ENCODE measurements at places on chromosomes 2 and 18.

DNA sequence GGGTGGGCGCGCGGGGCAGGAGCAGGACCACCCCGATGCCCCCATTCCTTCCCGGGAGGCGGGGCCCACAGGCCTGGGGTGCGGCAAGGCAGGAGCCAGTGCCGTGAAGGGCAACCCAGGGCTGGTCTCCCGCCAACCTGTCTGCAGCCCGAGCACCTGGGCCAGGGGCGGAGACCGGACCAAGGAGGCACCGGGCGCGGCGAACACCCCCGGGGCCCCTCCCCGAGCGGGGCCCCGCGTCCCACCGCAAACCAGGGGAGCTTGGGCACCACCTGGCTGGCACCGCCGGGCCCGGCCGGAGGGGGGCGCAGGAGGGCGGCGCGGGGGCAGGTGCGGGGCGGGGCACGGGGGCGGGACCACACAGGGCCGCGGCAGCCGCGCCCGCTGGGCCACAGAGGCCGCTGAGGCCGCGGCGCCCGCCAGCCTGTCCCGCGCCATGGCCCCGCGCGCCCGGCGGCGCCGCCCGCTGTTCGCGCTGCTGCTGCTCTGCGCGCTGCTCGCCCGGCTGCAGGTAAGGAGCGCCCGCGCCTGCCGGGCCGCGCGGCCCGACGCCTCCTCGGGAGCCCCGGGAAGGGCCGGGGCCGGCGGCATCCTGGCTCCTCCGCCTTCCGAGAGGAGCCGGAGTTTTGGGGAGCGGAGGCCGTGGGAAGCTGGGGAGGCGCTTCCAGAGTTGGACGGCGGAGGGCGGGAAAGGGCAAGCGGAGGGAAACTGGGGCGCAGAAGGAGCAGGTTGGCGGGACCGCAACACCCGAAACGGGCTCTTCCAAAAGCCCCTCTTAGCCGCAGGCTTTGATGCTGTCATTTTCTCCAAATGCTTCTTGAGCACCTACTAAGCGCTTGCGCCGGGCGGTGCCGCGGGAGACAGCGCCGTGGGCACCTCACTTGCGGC lies at the start of gene TNFRSF11A:
TSS of gene TNFRSF11A (plus strand) at position 394 of the 889 bp plus-strand sequence. CDS start at position 437, 43 bp downstream.
- DNase-seq, result peak; percentile 57

GRCh38 chr2:222297600-222297935 lies 1.2 kb downstream of the PAX3 start:
- no peak for DNase-seq

DNA sequence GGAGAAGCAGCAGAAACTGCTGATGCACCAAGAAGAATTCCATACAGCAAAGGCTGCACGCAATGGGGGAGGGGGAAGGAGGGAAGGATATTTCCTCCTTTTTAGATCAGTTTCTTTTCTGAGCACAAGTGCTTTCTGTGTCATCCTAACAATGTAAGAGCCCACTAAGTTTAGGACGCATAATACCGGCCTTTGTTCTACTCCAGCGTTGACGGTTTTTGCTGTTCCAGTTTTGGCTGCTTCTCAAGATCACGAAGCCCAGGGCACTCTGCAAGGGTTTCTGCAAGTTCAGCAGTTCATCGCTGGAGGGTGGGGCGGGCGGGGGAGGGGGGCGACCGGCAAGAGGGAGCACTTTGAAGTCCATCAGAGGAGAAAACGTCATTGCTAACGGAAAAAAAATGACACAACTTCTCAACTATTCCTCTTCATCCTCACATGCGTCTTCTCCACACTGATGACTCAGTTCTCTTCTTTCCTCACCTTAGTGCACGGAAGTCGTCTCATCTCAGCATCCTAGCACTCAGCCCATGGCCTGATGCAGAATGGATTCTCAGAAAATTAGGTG lies 8.7 kb downstream of the FAM178B start:
- peak; percentile 69 for DNase-seq

GRCh38 chr2:26396734-26397298 lies 4.9 kb upstream of the DRC1 start:
- DNase-seq, result no peak

- no peak for DNase-seq
These were observed 543 bp downstream of the HADHB start for GRCh38 chr2:26245231-26245732.

DNA sequence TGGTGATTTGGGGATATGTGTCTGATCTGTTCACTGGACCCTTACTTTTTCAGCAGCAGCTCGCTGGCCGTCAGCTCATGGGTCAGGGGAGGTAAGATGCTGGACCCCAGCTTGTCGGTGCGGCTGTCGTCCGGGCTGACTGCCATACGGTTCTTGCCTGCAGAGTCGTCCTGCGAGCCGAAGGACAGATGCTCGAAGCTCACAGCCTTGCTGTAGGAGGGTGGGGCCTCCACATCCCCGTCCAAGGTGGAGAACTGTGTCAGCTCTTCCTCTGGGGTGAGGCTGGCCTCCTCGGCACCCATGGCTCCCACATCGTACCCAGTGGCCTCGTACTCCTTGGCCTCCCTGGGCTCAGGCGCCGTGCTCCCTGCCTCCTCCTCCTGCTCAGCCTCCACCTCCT lies 179.5 kb downstream of the NAPG start:
- DNase-seq, result no peak

DNA sequence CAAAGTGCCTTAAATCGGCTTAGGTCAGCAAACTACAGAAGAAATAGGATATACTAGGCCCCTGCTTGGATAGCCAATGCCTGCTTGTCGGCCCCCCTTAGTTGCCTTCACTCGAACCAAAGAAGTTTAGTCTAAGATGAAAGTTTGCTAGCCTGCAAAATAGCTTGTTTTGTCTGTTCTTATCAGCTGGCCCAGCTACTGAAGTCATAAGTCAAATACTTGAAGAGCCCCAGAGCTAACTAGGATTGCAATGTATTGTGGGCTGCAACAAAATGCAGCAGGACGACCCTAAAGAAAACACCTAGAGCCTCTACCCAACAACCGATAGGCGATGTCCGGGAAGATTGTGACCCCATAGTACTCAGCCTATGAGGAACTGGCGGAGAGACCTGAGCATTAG lies 183.5 kb upstream of the HS6ST1 start:
- DNase-seq, result no peak

DNA sequence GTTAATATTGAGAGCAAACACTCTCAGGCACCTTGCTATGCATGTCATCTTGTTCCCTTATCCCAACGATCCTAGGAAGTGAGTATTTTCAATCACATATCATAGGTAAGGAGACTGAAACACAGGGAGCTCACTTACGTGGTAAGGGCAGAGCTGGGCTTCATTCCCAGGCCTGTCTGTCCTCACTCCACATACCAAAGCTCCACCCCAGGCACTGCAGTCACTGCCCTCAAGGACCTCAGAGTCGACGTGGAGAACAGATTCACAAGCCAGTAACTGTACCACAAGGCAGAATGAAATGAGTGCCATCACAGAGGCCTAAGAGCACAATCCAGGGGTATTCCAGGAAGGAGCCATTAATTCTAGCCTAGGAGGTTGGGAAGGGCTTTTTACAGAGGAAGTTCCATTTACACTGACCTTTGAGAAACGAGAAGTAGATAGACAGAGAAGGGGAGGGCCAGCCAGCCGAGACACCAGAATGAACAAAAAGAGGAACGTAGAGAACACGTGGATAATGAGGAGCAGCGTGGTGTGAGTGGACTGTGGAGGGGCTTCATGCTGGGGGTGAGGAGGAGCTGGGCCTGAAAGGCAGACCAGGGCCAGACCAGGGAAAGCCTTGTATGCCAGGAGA lies 48.6 kb downstream of the KIAA2012 start:
- DNase-seq, result no peak

DNA sequence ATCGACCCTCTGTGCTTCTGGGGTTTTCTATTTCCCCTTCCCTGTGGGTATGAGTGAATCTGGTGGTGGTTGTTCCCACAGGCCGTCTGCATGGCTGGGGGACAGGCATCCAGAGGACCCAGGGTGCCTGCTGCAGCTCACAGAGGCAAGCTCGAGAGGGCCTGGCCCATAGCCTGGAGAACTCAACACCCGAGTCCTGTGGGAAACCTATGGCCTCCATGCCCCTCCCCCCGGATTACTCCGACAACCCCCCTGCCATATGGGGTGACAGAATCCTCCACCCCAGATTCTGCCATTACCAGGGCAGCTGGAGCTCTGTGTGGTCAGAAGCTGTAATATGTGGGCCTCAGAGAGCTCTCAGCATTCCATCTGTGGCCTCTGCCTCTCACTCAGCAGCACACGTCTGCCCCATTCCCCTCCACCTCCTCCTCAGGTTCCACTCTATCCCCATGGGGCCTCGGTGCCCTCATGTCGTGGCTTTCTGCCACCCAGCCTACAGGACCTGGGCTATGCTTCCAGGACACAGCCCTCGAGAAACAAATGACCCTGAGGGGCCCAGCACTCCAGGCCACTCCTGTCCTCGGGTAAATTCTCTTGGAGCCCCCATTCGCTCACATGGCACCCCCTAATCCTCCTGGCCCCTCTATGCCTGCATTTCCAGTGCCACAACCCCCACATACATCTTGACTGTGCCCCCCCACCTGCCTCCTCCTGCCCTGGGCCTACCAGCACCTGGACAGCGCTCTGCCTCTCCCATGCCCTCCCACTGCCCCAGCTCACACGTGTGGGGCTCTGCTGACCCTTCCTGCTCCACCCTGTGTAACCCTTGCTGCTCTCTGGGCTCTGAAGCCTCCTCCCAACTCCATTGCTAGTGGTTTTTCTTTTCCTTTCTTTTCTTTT lies 3.6 kb downstream of the MZT2A start:
- no peak for DNase-seq

GRCh38 chr18:58323866-58324762 lies 280.1 kb downstream of the NEDD4L start:
- no peak for DNase-seq

- no peak for DNase-seq
These were observed 61.8 kb downstream of the TBC1D8 start for GRCh38 chr2:101089419-101089818.

GRCh38 chr18:3265564-3266033 lies 3.7 kb downstream of the MYL12B start:
- DNase-seq, result no peak

DNA sequence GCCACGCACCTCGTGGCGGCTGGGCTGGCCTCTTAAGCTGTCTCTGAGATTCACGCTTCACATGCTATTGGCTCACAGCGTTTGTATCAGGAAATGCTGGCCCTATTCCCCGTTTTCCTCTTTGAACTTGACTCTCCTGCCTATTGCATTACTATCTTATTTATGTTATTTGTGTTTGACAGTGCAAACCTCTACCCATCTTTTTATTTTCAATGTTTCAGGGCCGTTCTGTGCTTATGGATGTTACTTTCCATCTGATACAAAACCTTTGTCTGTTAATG lies 149.9 kb upstream of the TWIST2 start:
- DNase-seq, result no peak

DNA sequence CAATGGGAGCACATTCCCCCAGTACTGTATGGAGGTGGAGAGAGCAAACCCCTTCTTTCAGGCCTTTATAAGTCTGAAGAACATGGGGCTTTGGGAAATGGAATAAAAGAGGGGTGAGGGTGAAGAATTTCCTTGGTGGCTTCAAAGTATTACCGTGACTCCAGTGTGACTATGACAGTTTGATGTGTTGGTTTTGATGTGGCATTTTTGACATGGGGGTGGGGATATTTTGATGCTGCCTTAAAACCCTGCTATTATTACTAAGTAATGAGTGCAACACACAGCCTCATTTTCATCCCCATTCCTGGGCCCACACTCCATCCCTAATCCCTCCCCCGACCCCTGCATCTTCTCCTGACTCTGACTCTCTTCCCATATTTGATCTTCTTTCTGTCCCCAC lies 23.6 kb downstream of the QPCT start:
- DNase-seq, result no peak

DNA sequence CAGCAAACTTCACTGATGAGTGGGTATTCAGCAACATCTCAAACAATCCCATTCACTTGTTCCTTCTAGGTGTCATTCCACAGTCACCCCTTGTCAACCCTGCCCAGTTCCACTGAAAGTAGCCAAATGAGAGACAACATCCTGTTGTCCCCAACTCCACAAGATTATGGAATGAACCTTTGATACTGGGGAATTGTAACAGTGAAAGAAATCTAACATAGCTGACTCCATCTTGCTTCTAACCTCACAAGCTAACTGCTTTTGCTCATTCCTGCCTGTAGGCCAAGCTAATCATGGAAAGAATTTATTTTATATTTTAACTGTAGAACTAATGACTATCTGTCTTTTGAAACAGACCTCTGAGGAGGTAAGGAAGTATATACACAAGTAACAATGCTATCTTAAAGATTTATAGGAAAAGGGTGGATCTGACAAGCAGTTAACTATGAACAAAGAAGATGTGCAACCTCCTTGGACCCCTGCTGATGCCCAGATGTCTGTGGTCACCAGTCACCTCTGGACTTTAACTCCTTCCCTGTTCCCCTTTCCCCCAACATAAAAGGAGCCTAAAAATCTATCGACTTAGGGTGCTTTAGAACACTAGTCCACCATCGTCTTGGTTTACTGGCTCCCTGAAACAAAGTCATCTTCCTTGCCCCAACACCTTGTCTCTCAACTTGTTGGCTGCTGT lies 6.9 kb upstream of the ANXA4 start:
- DNase-seq, result no peak

GRCh38 chr2:98029718-98030222 lies 34.0 kb upstream of the TMEM131 start:
- no peak for DNase-seq

- DNase-seq, result no peak
These were observed 137.6 kb downstream of the FAM124B start for GRCh38 chr2:224264259-224264658.

- DNase-seq, result no peak
These were observed 50.3 kb downstream of the GBX2 start for GRCh38 chr2:236117861-236118269.

DNA sequence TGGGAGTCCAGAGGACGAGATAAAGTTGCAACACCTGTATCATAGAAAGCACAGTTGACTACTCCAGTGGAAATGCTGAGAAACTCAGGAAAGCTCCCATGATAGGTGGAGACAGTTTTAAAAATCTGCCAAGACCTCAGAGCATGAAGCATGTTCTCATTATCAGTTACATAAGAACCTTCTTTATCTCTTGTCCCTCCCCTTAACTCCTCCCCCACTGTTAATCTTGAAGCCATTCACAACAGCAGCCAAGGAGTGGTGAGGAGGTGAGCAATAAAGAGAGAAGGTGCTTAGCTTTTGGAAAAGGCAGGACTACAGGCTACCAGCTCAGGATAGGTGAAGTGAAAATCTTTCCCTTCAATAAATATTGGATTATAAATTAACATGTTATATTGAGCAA lies 657.9 kb downstream of the NYAP2 start:
- no peak for DNase-seq

- no peak for DNase-seq
These were observed 22.8 kb upstream of the SCN7A start for GRCh38 chr2:166516712-166517303.

DNA sequence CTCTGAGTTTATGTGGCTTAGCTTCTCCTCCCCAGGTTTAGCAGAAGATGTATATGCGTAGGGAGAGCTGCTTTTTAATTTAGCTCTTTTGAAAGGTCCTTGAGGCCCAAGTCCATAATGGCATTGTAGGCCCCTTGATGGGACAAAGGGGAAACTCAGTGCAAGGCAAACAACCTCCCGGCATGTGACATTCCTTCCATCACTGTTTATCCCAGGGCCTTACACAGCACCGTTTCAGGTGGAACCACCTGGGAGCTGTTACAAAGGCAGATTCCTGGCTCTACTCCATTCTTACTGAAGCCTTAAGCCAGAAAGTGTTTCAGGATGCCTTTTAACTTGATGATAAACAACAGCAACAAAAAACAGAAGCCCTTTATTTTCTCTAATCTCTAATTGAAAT lies 555.4 kb downstream of the SLC4A3 start:
- DNase-seq, result no peak

- DNase-seq, result no peak
These were observed 73.8 kb upstream of the PROKR1 start for GRCh38 chr2:68569604-68570003.

GRCh38 chr2:101063352-101064124 lies 61.4 kb downstream of the RPL31 start:
- no peak for DNase-seq
